ENCODE measurements at places on chromosomes 5 and 9.

- DNase-seq, result peak; percentile 62
Observed at GRCh38 chr5:114658194-114658593, 296.3 kb downstream of the KCNN2 start.

DNA sequence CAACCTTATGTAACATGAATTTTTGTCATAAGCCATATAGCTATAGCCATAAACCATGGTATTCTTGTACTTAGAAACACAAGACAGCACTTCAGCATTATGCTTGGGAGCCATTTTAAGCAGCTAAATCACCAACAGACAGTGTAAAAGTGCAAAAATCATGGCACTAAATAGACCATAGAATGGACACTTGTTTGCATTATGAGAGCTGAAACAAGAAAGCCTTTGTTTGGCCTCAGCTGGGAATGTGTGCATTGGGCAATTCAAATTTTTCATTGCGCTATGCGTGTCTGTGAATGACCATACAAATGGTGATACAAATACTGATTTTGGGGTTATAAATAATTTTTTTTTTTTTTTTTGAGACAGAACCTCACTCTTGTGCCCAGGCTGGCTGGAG is 23.7 kb downstream of the KDM4C start:
- no peak for DNase-seq

- peak; percentile 27 for DNase-seq
Observed at GRCh38 chr9:99103901-99104458, 933 bp upstream of the TGFBR1 start.

GRCh38 chr9:127455324-127455992 is 4.1 kb downstream of the LRSAM1 start:
- no peak for DNase-seq
